Activated CD4-positive, CD25-positive, alpha-beta regulatory T cell (primary cell): ENCODE measurements at places on chromosomes 5 and 9.

- no peak for DNase-seq
These were observed 46.7 kb upstream of the MACIR start for GRCh38 chr5:103211576-103212561.

GRCh38 chr5:142537938-142538337 is 148.0 kb downstream of the FGF1 start:
- no peak for DNase-seq

- no peak for DNase-seq
These were observed 1040.8 kb downstream of the TAF11L14 start for GRCh38 chr5:18675041-18675440.

DNA sequence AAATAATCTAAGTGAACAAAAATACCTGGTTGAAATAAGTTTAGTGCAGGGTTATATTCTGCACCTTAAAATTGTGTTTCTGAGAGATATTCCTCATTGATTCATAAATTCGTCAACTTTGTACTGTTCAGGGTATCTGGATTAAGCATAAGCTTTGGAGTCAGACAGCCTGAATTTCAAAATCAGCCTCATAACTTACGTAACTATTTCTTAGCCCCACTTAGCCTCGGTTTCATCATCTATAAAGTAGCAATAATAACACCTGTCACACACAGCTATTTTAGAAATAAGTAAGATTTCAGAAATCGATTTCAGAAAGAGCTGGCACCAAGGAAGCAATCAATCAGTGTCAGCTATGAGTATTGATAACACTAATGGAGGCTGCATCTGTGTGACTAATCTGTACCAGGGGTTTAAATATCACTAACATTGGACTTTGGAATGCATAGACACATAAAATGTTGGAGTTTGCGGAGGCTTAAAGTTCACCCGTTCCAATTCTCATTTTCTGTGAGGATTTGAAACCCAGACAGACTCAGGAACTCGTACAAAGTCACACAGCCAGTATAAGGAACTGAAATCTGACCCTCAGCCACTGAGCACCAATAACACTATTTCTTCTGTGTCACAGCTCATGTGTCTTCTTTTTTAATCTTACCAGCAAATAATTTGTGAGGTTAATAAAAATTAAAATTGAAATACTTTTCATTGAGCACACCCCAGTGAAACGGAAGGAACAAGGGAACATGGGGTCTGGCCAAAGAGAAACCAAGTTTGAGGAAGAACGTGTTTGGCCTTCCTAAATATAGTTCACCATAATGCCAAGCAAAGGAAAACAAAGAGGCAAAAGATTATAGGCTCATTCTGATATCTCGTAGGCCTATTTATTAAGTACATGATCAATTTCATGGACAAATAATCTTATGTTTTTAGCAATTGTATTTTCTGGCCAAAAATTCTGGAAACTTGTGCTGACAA is 194.4 kb upstream of the PTGER4 start:
- no peak for DNase-seq

GRCh38 chr9:131752231-131752884 is 12.5 kb upstream of the RAPGEF1 start:
- no peak for DNase-seq

DNA sequence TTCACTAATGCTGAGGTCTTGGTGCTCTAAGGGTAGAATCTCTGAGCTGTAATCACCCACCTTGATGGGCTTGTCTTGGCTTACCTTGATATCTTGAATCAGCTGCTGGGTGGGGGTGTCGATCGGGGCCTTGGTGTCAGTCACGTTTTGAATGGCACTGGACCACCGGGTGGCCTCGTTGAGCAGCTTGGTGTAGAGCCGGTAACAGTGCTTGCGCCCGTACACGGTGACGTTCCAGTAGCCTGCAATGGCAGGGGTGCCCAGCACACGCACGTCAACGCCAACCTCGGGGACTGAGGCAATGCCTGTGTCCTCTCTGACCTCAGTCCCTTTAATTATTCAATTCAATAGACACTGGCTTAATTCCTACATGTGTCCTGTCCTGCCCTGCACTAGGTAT is 63.1 kb upstream of the RETREG1 start:
- no peak for DNase-seq

DNA sequence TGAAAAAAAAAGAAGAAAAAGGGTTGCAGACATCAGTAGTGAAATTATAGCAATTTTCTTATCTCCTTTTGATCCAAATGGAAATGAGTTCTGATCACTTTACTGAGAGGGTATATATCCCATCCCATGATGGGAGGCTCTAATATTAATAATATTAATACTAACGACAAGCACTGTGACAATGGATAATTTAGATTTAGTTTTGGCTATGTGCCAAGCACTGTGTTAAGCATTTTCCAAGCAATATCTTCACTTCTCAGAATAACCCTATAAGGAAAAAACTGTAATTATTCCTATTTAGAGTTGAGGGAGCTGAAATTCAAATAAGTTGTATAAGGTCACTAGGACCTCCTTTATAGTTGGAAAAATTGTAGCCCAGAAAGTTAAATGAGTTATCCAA is 58.4 kb upstream of the ASTN2 start:
- no peak for DNase-seq

GRCh38 chr5:176677209-176677939 is 30.1 kb downstream of the TSPAN17 start:
- no peak for DNase-seq

- DNase-seq, result no peak
These were observed 105.7 kb downstream of the DTWD2 start for GRCh38 chr5:118882666-118883065.

DNA sequence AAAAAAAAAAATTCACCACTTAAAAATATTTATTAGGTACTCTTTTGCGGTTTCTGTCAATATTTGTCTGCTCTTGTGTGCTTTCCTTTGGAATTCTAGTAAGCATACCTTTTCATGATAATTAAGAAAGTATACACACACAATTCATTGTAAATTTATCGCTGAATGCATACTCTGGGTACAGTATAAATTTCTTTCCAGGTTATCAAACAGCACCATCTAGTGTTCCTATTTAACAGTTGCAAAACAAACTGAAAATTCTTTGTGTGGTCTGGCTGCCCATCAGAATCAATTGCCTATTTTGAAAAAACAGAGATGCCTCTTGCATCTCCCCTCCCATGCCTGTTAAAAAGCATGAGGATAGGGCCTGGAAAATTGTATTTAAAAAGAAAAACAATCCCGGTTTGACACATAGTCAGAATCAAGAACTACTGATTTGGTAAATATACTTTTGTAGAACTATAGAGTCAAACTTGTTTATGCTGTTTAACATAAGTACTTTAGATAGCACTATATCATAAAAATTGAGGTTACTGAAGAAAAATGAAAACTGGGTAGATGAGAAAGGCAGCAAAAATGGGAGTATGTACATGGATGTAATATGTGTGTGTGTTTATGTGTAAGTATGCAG is 16.2 kb downstream of the PGGT1B start:
- no peak for DNase-seq

DNA sequence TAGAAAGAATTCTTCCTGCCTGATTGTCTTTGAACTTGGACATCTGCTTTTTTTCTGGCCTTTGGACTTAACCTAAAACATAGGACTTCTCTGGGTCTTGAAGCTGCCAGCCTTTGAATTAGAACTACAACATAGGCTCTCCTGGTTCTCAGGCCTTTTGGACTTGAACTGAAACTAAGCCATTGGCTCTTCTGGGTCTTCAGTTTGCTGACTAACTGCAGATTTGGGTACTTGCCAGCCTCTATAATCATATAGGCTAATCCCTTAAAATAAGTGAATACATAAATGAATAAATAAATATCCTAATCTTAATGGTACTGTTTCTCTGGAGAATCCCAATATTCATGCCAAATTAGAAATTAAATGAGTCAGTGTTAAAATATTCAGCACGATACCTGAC is 473.4 kb upstream of the PAPPA start:
- no peak for DNase-seq

- DNase-seq, result no peak
These were observed 26.4 kb downstream of the EHMT1 start for GRCh38 chr9:137645211-137645610.

- DNase-seq, result no peak
These were observed 632.9 kb upstream of the TLE4 start for GRCh38 chr9:78938821-78939220.

- DNase-seq, result no peak
These were observed 79.8 kb downstream of the LMX1B start for GRCh38 chr9:126693428-126693944.

DNA sequence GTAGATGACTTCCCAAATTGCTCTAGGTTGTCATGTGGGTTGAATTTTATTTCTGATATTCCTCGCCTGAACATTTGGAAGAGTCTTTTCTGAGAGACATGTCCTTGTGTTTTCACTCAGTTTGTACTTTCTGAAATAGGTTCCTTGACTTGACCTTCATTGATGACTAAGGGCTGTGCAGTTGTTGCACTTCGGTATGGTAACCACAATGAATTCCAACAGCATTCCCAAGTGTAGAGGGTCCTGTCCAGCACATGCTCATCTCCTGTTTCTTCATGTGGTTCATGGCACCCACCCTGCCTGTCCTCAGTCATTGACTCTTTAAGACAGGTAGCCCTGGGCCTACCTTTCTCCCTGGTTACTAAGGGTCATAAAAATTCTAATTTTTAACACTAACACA is 527.8 kb downstream of the MTRR start:
- DNase-seq, result no peak

GRCh38 chr9:94941211-94941875 is 214.8 kb downstream of the AOPEP start:
- DNase-seq, result no peak

GRCh38 chr5:140362875-140363630 is 3.1 kb downstream of the SLC4A9 start:
- DNase-seq, result peak; percentile 65

DNA sequence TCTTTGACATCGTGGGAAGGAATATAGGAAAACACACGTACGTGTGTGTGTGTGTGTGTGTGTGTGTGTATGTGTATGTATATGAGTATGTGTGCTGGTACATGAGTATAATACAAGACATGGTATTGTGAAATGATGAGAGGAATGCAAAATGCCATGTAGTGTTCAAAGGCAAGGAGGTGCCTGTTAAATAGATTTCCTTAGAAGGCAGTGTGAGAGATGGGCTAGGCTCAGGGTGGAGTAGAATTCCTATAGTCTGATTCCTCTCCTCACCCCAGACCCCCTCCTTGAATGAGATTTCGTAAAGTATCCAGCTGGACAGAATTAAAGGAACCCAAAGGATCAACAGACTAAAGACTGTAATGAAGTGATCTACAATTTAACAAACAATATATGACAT is 11.1 kb downstream of the GPR21 start:
- DNase-seq, result no peak

DNA sequence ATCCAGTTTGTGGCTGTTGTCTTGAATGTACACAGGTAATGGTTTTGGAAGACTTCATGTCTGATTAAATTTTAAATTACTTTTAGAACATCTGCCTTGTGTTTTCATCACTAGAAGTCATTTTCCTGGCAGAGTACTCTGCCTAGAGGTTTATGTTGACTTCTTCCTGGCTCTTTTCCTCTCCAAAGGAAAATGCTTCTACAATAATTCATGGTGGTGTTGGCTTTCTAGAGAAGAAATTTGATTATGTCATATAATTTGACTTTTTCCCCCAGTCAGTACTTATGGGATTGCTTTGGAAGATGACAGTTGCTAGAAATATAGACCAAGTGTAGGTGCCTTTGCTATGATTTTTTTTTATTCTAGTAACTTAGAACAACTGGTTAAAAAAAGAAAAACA is 46.8 kb downstream of the F2RL2 start:
- no peak for DNase-seq

GRCh38 chr9:121744002-121744686 is 92.7 kb downstream of the DAB2IP start:
- DNase-seq, result no peak

DNA sequence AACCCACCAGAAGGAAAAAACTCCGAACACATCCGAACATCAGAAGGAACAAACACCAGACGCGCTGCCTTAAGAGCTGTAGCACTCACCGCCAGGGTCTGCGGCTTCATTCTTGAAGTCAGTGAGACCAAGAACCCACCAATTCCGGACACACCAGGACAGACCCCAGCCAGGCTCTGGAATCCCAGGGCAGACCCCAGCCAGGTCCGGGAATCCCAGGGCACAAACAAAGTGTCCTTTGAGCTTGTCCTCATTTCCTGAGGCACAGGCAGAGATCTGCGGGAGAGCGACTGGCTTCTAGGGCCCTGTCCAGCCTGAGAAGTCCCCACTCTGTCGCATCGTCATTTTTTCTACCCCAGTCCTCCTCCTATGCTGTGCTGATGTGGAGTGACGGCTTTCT is 461.1 kb downstream of the ACTL7B start:
- no peak for DNase-seq

DNA sequence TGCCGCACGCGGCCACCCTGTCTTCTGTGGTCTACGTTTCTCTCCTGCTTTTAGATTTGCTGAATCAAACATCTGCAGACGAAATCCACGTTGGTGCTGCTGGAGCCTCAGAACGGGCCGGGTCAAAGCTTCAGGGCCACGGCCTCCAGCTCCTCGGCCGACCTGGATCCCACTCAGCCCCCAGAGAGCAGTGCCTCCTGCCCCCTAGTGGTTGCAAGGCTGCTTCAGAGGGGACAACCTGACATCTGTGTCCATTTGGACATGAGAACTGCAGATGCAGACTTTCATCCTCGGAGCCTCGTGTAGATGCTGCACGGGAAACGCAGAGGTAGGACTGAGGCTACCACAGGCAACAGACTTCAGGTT is 23.0 kb upstream of the SLC6A3 start:
- DNase-seq, result no peak
